ENCODE measurements at places on chromosomes 1 and 21.

- DNase-seq, result no peak
These were observed 100.1 kb upstream of the SLC2A1 start for GRCh38 chr1:43058545-43059360.

- DNase-seq, result no peak
These were observed 28.8 kb downstream of the SLC5A9 start for GRCh38 chr1:48251323-48251722.

DNA sequence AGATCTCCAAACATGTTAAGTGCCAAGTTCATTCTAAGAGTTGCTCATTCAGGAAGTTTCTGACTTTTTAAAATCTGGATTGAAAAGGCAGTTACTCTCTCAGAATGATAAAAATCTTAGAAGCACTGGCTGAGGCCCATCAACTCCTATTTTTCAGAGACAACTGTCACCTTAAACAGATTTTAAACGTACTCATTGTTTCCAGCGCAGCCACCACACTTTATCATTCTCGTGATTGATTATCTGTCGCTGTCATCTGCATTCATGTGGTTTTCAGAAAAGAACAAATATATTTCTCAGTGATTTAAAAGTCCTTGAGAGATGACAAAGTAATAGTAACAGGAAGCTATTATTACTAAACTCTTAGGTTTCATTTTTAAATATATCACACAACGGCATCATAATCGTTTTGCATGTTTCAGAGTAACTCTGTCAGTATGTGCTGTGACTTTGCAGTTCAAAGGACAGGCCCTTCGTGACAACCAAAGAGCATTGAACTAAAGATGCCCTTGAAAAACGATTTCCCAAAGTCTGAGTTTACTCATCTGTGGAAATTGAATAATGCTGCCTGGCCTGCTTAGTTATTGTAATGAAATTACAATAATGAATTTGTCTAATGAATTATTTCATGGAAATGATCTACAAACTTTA is 14.9 kb upstream of the KCNK1 start:
- no peak for DNase-seq

DNA sequence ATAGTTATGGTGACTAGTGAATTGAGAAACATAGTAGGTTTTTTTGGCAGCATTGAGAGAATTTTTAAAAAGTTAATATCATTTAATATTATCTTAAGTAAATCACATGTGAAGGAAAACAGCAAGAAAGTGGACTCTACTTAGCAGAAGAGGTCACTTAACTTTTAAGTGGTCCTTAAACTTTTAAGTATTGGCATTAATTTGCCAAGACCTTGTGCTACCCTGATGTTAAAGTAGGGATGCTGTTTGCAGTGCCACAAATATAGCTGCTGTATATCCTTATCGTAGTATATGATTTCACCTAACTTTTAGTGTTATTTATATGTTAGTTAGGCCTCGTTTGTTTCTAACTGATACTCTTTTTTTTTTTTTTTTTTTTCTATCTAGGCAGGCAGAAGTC is 40.2 kb downstream of the SMG7 start:
- no peak for DNase-seq

- DNase-seq, result no peak
These were observed 233.1 kb upstream of the CSF3R start for GRCh38 chr1:36715797-36716196.

DNA sequence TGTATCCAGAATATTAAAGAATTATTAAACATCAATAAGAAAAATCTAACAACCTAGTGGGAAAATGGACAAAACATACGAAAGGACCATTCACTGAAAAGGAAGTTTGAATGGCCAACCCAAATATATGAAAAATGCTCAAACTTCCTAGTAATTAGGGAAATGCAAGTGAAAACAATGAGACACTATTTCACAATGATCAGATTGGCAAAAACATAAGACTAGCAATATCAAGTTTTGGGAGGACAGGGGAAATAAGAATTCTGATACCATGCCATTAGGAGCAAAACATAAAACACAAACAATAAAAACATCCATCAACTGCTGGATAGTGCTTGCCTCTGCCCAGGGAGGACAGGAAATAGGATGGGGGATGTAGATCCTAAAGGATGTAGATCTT is 14.3 kb downstream of the XCL2 start:
- no peak for DNase-seq

GRCh38 chr1:235077571-235078479 is 50.8 kb downstream of the TOMM20 start:
- DNase-seq, result no peak

- no peak for DNase-seq
These were observed 94.4 kb downstream of the RERE start for GRCh38 chr1:8723010-8723409.

- DNase-seq, result no peak
These were observed 60.8 kb downstream of the PGM1 start for GRCh38 chr1:63653976-63654375.

DNA sequence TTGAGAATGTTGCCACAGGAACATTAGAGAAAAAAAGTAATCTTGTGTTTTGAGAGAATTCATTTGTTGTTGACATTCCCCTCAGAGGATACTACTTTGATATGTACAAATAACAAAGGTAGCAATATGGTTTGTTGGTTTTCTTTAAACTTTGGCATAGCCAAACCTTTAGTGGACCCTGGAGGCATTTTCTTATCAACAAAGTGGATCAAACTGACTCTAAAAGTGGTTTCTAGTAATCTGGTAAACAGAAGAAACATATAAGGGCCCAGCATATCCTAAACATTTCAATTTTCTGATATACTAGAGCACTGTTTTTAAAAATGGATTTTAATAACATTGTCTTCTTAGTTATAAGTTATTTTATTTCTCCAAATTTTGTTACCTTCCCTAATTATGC is 29.8 kb downstream of the POU2F1 start:
- DNase-seq, result no peak

- no peak for DNase-seq
These were observed 400.7 kb downstream of the PLA2G4A start for GRCh38 chr1:187229496-187229895.

- no peak for DNase-seq
These were observed 391.6 kb upstream of the VAMP3 start for GRCh38 chr1:7379441-7379971.

DNA sequence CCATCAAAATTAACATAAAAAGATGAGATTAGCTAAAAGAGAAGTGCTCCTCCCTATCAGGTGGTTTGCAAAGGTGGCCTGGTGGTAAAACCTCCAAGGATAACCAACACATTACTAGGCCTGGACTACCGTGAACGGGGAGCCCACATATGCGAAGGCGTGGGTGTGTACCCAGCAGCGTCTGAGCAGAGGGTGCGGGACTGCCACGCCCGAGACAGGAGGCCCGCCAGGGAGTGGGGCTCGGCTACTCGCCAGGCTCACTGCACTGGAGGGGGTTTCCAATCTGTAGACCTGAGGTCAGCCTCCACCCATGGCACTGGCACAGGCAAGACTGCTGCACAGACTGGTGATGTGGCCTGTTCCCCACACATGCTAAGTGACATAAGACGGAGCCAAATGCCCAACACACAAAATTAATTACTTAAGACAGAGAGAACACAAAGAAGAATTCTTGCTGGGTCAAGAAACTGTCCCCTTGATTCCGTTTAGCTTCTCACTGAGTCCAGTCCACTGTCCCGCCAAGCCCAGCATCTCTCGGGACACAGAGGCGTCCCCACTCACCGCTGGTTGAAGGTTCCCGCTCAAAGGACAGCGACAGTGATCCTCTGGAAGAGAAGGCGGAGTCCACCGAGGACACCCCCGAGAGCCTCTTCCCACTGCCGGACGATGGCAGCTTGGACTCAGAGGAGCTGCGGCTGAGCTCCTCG is 23.4 kb downstream of the RIPK4 start:
- no peak for DNase-seq

GRCh38 chr1:54582566-54583306 is 34.7 kb downstream of the ACOT11 start:
- no peak for DNase-seq

GRCh38 chr1:7780976-7781375 is 3.1 kb upstream of the PER3 start:
- DNase-seq, result no peak

DNA sequence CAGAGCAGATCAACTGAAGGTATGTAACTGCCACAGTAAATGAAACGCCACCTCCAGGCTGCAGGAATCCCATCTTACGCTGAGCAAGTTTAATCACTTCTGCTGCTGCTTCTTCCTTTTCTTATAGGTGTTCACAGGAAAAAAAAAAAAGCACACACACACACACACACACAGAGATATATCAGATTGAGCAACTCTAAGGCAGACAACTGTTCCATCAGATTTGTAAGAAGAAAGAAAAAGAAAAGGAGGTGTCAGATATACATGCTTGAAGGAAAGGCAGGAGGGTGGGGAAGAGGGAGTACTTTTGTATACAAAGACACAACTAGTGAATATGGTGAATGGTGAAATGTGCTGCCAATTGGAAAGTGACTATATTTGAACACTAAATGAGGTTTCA is 28.6 kb downstream of the DSTYK start:
- DNase-seq, result no peak

DNA sequence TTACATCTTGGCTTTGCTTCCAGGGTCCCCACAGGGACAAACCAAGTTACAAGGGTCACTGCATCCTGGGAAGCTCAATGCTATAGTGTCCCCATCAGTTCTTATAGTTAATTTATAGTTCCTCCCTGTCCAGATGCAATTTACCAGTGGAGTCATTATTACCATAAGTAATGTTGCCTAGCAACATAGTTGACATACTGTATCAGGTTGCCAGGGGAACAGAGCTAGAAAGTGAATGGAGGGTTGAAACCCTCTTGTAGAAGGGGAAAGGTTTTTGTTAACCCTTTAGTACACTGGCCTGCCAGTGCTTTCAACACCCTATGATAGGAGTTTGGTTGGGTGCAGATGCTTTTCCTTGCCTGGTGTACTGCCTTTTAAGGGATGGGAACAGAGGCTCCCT is 34.3 kb upstream of the TTC4 start:
- no peak for DNase-seq

DNA sequence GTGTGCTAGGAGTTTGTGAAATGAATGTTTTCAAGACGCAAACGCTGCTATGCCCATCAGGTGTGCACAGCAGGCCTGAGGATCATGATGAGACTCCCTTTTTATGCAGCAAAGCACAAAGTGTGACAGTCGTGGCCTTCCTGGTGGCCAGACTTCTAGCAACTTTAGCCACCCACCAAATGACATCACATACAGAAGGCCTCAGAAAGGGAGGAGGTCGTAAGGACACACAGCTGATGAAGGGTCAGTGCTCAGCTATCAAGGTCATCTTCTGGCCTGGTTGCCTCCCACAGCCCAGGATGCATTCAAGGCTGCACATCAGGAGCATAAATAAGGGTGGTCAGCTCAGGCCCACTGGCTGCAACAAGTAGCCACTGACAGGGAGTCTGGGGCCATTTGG is 36.6 kb downstream of the BMP8A start:
- no peak for DNase-seq

DNA sequence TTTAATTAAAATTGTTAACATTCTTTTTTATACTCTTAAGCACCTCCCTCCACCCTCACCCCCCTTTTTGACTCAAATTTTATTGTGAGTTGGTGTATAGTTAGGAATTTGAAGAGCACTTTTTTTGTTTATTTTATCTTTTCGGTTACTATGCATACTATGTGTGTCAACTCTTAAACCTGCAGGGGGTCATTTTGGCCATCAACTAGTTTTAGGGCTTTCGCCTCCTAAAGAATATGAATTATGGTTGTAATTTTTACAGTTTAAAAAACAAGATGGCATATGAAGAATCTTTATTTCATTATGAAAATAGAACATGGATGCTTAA is 9.7 kb downstream of the BACH1 start:
- no peak for DNase-seq

GRCh38 chr1:59377350-59377904 is 80.5 kb downstream of the FGGY start:
- DNase-seq, result no peak

GRCh38 chr21:37166733-37167132 is 93.7 kb downstream of the TTC3 start:
- no peak for DNase-seq

- no peak for DNase-seq
These were observed 281.4 kb downstream of the RPS6KC1 start for GRCh38 chr1:213332491-213332890.

DNA sequence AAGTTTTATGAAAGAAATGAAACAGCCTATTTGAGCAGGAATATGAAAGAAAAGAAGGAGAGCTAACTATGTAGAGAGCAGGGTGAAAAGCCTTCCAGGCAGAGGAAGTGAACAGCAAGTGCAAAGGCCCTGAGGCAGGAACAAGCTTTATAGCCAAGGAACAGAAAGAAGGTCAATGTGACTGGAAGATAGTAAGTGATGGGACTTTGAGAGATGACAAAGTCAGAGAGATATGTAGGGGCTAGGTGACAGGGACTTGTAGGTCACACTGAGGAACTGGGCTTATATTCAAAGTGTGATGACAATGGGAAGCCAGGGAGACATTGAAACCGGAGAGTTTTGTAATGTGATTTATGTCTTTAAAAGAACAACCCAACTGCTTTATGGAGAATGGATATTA is 18.9 kb downstream of the PRRX1 start:
- DNase-seq, result no peak

GRCh38 chr1:173161510-173162221 is 45.5 kb downstream of the TNFSF4 start:
- no peak for DNase-seq

GRCh38 chr1:55882931-55883330 is 667.8 kb upstream of the USP24 start:
- no peak for DNase-seq

DNA sequence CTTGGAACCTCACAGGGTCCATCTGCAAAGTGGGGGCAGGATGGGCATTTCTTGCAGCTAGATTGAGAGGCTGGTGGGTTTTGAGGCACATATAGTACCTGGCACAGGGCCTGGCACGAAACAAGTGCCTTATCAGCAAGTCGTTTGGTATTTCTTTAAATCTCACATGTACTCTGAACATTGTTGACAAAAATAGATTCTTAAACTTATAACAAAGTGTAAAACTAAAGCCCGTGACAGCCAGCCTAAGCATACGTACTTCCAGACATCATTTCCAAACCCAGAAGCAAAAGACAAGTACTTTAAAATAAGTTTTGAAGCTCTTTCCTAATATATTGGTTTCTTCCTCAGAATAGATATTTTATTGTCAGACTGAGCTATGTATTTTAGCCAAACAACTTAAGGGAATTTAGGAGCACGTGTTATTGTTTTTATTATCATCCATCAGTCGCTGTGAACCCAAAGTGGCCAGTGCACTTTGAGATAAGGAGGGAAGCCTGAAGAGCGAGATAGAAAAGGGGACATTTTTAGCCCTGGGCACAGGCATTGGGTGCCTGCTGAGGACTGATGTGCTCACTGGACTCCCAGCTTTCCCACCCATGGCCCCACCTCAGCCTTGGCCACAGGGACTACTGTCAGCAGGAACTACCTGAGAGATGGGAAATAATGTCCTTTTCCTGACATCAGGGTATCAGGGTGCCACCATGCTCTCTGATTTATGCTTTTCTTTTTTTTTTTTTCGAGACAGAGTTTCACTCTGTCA is 3.0 kb downstream of the FBLIM1 start:
- DNase-seq, result no peak
